LoVo (cell line): ENCODE measurements at places on chromosomes 7 and 10.

GRCh38 chr7:77475181-77475580 is 59.0 kb upstream of the GSAP start:
- DNase-seq = no peak

- no peak for DNase-seq
Measured at GRCh38 chr10:133608855-133609254, 17.7 kb downstream of the FRG2B start.

- DNase-seq = no peak
Measured at GRCh38 chr7:52507546-52508255, 527.7 kb upstream of the POM121L12 start.

GRCh38 chr7:116686812-116687419 is 14.9 kb downstream of the MET start:
- no peak for DNase-seq

DNA sequence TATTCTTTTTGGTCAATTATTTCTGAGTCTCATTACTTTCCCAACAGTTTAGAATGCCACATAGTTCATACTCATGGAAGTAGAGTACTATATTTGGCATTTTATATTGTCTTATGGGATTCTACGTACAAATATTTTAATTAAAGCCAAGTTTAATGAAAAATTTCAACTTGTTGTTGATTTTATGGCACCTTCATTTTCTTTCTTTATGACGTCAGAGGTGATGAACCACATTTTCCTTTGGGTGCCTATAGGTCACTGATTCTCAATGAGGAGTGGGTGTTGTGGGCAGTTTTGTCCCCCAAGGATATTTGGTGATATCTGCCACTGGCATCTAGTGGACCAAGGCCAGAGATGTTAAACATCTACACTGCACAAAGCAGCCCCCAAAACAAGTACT is 1071.3 kb downstream of the NXPH1 start:
- no peak for DNase-seq

- peak; percentile 87 for DNase-seq
Measured at GRCh38 chr7:112572669-112573301, 92.0 kb downstream of the LSMEM1 start.

DNA sequence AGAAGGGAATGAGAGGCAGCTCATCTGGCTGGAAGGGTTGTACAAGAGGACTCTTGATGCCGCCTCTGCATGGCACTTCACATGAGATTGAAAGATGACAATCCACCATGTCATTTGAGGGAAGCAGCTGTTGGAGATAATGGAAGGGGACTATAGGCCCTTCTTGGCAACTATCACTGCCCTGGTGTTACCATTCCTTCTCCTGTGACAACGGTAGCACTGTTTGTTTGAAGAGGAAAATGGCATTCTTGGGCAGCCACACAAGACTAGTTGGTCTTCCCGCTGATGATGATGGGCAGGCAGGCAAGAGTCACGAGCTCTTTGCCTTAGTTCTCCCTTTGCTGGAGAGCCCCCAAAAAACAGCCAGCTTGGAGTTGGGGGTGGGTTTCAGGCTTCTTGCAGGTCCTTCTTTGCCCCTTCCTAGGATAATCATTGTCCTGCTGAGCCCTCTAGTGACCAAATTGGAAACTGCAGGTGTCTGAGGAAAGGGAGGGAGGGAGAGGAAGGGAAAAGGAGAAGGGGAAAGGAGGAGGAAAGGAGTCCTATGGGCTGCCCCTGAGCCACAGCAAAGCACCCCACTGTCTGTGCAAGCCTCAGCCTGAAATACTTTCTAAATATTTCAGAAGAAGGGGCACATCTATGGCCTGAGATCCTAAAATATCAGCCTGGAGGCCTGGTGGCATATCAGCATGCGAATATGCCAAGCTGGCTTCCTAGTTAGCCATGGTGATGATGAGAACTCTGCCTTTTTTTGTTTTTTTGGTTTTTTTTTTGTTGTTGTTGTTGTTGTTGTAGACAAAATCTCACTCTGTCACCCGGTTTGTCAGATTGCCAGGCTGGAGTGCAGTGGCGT is 165.6 kb upstream of the KMT2E start:
- peak; percentile 62 for DNase-seq

DNA sequence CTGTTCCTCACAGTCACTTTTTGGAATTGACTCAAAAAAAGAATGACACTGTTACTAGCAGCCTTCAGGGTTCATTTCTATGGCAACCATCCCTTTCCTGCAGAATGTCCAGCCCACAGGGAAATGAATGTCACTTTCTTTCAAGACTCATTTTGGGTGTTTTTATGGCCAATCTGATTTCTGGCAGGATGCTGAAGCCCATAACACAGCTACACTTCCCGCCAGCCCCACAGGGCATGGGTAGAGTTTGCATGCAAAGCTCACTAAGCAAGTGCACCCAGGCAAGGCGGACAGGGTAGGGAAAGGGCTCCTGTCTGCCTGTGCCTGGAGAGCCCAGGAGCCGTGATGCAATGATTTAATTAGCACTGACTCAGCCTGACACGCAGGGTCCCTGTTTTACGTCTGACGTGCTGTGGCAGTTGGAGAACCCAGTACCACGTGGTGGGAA is 26.1 kb upstream of the GPAM start:
- no peak for DNase-seq

DNA sequence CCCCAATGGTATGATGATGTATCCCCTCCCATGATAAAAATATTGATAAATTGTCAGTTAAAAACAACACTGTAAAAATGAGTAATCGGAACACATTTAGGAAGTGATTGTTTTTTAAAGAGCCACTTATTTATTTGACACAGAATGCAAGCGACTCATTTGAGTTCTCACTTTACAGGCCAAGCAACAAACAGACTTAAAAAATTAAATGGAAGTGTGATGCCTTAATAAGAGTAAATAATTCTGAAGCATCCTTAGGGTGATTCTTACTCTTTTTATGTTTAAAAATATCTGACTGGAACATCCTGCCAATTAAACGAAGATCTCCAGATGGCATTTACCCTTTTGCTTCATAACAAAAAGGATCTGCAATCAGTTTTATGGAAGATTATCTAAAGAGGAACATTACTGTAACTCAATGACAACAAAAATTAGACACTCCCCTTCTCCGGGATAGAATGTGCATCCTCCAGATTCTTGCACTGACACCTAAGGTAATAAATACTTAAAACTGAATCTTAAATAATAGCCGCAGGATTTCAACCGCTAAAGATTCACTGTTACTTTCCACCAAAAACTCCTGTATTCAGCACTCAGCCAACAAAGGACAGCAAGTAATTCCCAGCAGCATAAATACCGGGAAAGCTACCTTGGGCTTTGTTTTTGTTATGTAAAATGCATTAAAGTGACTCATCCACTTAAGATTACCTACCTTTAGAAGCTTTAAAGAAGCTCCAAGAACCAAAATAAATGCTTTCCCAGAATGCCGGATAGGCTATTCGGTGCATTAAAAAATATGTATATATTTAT is 1.7 kb downstream of the CACNA2D1 start:
- DNase-seq = no peak

- DNase-seq = no peak
Measured at GRCh38 chr7:82141427-82141826, 302.1 kb downstream of the CACNA2D1 start.

GRCh38 chr10:112507046-112507445 is 60.0 kb downstream of the VTI1A start:
- no peak for DNase-seq

DNA sequence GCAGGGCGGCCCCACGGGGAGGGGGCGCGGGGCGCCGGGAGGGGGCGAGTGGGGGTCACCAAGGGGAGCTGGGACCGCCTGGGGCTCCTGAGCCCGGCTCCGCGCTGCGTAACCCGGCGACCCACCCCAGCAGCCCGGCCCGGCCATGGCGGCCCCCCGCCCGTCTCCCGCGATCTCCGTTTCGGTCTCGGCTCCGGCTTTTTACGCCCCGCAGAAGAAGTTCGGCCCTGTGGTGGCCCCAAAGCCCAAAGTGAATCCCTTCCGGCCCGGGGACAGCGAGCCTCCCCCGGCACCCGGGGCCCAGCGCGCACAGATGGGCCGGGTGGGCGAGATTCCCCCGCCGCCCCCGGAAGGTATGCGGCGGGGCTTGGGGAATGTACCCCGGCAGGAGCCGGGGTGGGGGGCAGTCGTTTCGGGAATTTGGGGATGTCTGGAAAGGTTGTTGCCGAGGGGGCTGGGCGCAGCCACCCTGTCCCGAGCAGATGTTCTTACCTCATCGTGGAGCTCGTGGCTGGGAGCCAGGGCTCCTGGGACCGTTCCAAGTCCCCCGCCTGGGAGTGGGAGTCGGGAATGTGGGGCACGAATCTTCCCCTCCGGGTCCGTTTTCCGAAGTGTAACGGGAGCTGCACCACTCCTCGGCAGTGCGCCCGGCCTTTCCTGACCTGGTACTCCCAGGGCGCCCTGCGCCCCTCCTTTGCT is 431 bp downstream of the ZYX start:
- peak; percentile 51 for DNase-seq

DNA sequence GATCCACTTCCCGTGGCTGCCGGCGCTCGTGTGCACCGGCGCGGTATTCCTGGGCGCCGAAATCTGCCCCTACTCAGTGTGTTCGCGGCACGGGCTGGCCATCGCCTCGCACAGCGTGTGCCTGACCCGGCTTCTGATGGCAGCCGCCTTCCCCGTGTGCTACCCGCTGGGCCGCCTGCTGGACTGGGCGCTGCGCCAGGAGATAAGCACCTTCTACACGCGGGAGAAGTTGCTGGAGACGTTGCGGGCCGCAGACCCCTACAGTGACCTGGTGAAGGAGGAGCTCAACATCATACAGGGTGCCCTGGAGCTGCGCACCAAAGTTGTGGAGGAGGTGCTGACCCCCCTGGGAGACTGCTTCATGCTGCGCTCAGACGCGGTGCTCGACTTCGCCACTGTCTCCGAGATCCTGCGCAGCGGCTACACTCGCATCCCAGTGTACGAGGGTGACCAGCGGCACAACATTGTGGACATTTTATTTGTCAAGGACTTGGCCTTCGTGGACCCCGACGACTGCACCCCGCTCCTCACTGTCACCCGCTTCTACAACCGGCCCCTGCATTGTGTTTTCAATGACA is 1.3 kb downstream of the CNNM1 start:
- DNase-seq = no peak

DNA sequence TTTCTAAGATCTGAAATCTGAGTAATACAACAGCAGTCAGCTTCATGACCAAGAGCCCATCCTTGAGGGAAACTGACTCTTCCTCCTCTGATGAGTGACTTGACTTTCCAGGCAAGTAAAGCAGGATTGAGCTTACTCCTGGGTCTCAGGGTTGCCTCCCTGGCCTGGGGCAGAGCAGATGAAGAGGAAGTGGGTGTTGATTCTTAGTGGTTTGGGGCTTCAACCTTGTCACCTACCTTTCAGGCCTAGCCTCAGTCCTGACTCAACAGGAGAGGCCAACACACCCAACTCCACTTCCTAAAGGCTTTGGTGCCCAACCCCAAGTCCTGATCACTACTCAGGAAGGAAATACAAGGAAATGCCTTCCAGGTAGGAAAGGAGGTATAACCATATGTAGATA is 54.1 kb downstream of the KCNMA1 start:
- no peak for DNase-seq

DNA sequence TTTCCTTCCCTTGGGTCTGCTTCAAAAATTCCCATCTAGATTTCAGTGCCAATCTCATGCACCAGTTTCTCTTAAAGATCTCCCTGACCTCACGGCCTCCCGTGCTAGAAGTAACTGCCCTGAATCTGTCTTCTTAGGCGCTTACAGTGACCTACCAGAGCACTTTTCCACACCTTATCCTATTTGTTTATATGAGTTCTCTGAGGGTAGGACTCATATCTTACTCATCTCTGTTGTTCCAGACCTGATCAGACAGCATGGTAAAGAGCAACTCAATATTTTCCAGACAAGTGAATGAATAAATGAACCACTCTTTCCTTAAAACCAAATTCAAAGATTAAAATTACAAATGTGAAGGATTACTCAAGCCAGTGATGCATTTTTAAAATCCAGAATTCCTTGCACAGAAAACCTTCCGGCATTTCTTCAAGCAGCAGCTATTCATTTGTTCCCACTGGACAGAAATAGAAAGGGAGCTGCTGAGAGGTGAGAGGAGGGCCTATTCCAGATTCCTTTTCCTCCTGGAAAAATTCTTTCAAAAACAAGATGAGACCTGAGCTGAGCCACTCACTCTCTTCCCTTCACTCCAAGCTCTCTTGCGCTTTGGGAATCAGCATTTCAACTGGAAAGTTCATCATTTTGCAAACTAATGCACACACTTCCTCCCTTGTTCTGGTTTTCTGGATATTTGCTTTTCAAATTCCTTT is 94.6 kb downstream of the ELMO1 start:
- DNase-seq = no peak

DNA sequence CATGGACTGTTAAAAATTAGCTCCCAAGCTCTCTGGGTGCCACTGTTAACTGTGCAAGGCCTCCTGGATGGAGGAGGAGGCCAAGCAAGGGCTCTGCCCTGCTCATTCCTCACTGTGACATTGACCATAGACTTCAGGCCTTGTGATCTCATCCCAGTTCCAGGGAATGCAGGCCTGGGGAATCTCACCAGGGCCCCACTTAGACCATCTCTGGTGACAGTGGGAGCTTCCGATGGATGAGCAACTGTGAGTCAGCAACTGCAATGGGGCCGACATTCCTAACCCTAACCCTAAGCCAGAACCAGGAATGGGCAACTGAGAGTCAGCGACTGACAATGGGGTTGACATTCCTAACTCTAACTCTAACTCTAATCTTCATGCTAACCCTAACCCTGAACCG is 50.4 kb upstream of the MSMB start:
- no peak for DNase-seq

GRCh38 chr7:138935465-138936011 is 45.7 kb downstream of the KIAA1549 start:
- peak; percentile 92 for DNase-seq

DNA sequence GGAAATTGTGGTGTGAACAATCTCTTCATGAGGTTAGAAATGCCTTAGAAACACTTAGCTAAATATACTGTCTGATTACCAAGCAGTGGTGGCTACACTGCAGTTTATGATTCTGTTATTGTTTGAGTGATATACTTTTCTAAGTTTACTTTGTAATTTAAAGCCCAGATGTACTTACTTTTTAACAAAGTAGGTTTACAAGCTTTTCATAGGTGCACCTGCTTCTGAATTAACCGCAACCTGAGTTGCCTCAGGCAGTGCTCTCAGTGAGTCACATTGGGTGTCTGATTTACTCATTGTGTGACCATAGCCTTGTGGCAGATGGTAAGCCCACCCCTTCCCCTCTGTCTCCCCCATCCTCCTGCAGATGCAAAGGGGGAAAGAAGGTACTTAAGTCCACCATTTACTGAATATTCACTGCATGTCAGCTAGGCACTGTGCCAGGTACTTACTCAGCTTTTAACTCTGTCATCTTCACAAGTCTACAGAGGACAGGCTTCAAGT is 9.0 kb downstream of the MTURN start:
- DNase-seq = peak; percentile 73
